ENCODE measurements at places on chromosomes 7 and 10. TPM values are rescaled to one million over a fixed set of nuclear protein-coding genes. Genes with fewer than 3 reads are reported as not detected.

DNA sequence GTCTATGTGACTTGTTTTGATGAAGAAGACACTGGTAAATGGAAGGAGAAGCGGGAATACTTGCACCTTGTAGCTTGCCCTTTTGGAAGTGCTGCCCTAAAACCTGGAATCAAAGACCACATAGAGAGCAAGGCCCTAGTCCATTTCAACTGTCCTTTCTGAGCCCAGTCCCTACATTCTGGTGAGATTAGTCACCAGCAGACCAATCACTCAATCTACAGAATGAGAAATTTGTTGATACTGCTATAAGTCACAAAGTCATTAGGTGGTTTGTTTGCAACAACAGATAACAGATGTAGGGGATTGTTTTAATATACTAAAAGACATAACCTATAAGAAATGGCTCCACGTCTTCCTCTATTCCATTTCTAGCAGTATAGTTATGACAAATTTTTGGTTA, 33.6 kb downstream of the WASL start:
- DNase-seq: no peak

GRCh38 chr7:13846386-13846785, 143.1 kb downstream of the ETV1 start:
- DNase-seq: no peak

DNA sequence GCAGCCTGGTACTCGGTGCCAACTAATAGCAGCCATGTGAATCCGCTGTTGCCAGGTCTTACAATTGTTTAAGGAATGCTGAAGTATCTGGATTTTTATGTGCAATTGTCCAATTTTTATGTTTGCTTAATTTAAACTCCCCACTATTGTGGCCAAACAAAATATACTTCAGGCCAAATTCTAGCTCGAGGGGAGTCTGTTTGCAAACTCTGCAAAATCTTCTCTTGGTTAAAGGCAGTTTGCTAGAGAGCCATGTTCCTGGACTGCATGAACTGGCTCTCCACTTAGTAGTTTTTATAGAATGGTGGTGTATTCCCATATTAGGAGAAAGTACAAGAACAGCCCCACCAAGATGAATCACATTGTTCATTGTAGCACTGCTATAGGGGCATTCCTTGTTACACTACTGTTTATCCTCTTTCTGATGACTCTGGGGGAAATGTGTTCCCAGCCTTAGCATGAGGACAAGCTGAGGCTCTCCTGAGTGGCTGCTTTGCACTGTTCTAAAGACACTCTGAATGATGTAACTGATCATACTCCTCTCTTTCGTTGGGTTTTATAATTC, 178.0 kb upstream of the GLI3 start:
- no peak for DNase-seq

DNA sequence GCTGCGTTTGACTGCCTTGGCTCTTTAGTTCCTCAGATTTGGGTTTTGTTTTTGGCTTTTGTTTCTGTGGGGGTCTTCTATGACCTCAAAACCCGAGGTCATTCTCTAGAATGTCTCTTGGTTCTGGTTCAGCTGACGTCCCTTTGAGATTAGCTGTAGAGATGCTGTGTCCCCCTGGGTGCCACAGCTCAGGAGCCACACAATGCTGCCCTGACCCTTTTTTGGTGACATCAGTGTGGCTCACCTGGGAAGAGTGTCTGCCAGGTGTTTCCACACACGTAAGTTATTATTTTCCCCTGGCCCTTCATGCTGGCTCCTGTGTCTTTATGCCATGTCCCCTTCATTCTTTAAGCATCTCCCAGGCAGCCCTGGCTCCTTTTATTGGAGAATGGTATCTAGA, 89.8 kb upstream of the DDC start:
- DNase-seq: no peak

GRCh38 chr10:32582946-32583345, 137.0 kb downstream of the CCDC7 start:
- no peak for DNase-seq

- DNase-seq: no peak
These were observed 43.1 kb downstream of the MBL2 start for GRCh38 chr10:52729271-52730104.

The GPR85 gene
- total RNA-seq: 0.59 TPM

The MSS51 gene
- total RNA-seq: 1.8 TPM

The DNAJC12 gene
- 5.4 TPM for total RNA-seq

Measured in Right ventricle myocardium superior (tissue), 1 donor.